ENCODE measurements at places on chromosomes 1 and 21.

GRCh38 chr1:169361281-169361680 lies 6.3 kb downstream of the NME7 start:
- DNase-seq = no peak

- DNase-seq = no peak
Observed at GRCh38 chr1:200206340-200206739, 178.8 kb downstream of the NR5A2 start.

- DNase-seq = no peak
Observed at GRCh38 chr1:226226601-226227000, 3.1 kb downstream of the MIXL1 start.

DNA sequence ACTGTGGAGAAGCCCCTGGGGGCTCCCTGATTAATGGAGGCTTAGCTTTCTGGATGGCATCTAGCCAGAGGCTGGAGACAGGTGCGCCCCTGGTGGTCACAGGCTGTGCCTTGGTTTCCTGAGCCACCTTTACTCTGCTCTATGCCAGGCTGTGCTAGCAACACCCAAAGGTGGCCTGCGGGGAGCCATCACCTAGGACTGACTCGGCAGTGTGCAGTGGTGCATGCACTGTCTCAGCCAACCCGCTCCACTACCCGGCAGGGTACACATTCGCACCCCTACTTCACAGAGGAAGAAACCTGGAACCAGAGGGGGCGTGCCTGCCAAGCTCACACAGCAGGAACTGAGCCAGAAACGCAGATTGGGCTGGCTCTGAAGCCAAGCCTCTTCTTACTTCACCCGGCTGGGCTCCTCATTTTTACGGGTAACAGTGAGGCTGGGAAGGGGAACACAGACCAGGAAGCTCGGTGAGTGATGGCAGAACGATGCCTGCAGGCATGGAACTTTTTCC lies 24.8 kb downstream of the PCSK9 start:
- no peak for DNase-seq

DNA sequence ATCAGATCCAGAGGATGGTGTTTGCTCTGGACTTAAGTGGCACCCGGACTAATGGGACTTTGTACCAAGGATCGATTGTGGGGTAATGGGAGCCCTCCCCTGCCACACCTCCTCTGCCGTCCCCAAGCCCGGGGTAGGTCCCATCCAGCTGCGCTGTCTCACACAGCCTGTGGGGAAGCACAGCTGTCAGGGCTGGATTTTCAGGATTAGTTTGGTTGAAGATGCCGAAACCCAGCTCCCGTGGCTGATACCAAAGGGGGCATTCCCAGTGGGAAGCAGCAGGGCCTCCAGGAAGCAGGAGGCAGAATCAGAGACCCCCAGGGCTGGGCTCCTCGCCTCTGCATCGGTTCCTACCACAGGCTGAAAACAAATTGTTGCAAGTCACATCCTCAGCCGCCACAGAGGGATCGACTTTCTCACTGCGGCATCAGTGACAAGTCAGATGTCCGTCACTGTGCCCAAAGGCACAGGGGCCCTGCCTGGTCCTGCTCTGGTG lies 59.7 kb downstream of the MATN1 start:
- DNase-seq = no peak

- DNase-seq = no peak
Observed at GRCh38 chr1:94383966-94384408, 34.2 kb upstream of the ABCD3 start.

DNA sequence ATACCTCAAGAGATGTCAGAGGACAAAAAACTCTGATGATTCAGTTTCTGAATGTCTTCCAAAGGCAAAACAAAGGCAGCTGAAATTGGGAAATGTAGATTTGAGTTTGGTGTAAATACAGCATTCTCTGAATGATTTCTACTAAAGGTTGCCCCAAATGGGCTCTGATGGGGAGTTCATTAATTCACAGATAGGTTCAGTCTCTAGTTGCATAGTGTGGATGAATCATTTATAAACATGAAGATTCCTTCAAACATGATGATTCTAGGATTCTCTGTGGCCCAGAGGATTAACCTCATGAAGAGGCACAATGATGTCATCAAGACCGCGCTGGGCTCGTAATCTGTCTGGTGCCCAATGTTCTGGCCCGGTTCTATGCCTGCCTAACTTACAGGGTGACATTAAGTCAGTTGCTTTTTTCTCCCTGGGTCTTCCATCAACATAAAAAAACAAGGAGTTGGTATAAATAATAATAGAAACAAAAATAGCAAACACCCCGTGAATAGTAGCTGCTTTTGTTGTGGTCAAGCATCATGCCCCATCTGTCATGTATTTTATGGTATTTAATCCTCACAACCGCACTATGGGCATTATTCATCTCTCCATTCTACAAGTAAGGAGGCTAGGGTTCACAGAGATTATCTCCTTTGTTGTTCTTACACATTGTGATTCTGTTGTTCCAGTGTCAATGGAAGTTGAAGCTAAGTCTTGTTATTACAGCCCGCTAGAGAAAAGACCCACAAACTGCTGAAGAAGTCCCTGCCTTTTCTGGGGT lies 509.6 kb upstream of the USP24 start:
- DNase-seq = no peak

DNA sequence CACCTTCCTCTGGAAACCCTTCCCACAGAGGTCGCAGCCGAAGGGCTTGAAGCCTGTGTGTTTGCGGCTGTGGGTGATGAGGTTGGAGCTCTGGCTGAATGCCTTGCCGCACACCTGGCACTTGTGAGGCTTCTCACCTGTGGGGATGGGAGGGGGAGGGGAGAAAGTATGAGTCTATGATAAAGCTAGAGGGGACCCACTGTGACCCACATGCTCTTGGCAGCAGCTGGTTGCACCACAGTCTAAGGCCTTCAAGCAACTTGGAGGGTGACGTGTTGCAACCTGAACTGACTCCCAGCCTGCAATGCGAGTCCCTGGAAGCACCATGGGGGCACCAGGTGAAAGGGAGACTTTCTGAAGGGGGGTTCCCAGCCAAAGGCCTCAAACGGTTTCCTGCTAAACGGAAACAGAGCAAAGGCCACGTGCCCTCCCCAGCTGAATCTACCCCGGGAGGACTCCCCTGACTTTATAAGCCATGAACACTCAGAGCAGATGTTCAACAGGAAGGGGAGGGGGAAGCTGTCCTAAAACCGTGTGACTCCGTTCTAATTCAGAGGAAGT lies 10.6 kb downstream of the GFI1 start:
- DNase-seq = no peak

Data from stimulated activated CD4-positive, alpha-beta T cell treated with anti-CD3 and anti-CD28 coated beads, TNF-alpha, amount 100 ng/mL, for 1 hour (primary cell).